Esophagus squamous epithelium (tissue), 5 donors: ENCODE measurements at places on chromosomes 2 and 18.

DNA sequence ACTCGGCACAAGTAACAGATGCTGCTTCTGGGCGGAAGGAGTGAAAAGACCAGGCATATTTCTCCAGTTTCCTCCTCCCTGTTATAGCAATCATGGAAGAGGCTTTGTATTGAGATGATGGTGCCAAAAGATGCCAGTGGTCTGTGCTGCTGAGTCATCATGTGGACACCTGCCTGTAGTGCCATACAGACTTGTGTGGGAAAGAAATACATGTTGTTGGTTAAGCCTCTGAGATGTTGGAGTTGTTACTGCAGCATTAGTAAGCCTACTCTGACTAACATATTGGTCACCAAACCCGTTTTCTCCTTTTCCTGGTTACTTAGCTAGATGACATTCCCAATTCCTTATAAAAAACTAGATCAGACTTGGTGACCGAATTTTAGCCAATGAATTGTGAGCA is 356.9 kb downstream of the ZNF521 start:
- DNase-seq = no peak

DNA sequence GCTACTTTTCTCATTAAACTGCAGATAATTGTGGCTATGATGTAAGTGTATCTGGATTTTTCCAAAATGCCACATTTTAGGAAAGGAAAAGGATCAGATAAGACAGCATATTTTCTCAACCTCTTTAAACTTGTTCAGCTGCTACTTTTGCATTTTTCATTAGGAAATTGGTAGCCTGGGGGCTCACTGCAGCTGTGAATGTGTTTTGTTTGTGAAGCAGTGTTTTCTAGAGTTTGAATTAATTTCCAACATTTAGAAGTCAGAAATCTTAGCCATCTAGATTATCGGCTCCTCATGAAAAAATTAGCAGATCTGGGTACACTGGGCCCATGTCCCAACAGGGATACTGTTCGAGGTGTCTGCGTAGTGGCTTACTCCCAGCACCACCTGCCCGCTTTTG is 56.3 kb upstream of the ZDBF2 start:
- no peak for DNase-seq

- DNase-seq = no peak
Measured at GRCh38 chr2:217559084-217559483, 443.7 kb downstream of the TNS1 start.

DNA sequence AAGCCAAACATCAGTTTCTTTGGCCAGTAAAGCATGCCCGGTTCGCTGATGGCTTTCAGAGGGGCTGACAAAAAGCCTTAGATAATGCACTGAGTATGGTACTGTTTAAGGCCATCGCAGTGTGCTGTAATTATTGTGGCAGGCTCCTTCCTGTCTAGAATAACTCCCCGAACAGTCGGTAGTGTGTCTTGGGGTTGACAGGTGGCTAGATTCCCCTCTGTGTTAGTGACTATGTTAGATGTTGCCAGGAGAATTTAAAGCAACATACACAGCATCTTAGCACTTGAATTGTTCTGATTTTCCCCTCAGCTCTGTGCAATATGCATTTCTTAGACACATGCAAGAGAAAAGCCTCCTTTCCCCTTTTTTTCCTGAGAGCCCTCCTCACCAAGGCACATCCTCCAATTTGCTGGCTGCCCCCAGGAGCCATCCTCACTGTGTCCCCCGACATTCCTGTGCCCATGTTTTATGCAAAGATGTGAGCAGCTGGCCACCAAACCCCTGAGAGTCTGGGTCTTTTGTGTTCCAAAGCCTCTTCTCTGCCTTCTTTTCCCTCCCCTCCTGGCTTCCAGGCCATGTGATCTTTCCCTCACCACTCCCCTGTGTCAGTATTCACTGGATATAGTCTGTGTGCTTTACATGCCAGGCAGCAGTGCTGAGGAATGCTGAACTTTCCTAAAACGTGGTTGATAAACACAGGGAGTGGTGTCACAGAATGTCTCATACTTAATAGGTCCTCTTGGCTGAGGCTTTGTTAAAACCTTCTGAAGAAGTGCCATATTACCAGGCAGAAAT is 331.5 kb downstream of the HRH4 start:
- no peak for DNase-seq

- no peak for DNase-seq
Measured at GRCh38 chr18:45589356-45590035, 25.8 kb upstream of the SLC14A2 start.

DNA sequence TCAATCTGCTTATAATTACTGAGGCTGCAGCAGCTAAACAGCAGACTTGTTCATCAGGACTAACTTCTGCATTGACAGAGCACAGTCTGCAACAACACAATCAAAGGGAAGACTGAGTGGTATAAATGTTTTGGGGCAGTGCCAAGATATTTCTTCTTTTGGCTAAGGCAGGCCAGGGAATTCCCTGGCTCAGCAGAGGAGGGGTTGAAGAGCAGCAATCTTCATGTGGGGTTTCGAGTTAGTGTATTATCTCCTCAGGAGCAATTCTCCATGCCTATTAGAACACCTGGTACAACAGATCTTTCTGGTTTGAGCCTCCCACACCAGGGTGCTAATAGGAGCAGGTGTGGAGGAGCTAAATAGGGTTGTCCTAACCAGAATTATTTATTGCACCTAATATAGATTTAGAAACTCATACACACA is 103.0 kb upstream of the STK17B start:
- DNase-seq = no peak

GRCh38 chr2:56049233-56049845 is 125.8 kb upstream of the EFEMP1 start:
- no peak for DNase-seq

DNA sequence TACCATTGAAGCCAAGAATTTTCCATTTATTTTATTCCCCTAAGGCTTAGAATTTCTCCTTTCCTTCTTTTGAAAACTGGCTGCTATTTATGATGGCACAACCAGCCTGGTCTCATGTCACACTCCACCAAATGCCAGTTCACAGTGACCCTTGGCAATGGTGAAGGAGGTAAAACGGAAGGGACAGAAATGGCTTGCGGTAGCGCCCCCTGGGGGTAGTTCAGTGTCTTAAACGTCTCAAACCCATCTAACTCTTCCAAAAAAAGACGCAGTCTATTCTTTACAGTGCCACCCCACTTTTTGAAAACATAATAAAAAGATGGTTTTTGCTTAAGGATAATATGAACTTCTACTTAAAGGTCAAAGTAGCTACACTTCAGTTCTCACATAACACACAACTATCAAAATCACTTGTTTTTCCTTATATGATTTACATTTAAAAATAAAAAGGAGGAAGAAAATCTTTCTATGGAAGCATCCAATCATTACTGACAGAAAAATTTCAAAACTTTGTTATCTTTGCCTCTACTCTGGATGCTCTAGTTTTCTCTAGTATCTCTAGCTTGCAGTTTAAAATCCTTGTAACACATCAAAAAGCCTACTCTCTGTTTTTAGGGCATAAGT is 28.0 kb downstream of the PNO1 start:
- DNase-seq = no peak

DNA sequence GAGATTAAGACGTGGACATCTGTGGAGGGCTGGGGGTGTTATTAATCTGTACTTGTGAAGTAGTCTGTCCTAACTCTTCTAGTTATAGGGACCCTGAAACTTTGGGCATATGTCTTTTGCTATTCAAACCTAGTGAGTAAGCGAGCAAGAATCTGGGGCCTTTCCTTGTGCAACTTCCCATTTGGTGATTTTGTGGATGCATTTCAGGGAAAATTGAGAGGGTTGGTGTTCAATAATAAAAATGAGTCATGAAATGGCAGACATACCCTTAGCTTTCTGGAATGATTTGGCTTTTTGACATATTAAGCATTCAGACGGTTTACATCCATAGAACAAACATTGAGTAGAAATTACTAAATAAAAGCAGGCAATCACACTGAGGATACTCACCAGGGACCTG is 17.0 kb downstream of the COL4A4 start:
- DNase-seq = no peak

DNA sequence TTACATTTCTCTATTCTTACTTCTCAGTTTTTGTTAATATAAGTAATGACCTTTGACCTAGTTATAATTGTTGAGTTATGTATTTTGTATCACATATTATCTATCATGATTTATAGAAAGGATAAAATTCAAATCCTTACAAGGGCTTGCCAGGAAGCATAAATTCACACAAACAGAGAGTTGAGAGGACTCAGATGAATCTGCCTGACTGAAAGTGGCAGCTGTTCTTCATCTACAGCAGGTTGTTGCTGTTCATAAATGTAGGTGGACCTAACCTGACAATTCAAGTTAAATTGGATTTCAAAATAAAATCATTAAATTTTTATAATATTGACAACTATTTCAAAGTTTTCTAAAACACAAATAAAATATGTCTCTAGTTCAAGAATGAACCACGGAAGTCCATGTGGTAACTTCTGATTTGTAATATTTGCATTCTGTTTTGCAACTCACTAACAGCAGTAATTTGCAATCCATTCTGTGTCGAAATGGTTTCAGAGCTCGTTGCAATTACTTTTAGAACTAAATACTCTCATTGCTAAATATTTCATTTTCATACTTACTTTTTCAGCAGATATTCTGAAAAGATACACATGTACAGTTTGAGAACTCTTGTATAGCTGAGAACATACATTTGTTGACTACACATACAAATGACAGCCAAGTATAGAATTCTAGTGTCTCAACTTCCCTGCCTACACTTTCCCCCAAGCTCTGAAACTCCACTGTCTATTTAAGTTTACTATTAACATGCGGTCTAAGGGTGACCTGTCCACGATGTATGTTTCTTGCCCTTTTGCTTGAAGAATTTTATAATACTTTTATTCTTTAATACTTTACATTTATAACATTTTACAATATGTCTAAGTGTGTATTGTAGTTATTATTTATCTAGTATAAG is 25.7 kb downstream of the SCN7A start:
- DNase-seq = no peak

DNA sequence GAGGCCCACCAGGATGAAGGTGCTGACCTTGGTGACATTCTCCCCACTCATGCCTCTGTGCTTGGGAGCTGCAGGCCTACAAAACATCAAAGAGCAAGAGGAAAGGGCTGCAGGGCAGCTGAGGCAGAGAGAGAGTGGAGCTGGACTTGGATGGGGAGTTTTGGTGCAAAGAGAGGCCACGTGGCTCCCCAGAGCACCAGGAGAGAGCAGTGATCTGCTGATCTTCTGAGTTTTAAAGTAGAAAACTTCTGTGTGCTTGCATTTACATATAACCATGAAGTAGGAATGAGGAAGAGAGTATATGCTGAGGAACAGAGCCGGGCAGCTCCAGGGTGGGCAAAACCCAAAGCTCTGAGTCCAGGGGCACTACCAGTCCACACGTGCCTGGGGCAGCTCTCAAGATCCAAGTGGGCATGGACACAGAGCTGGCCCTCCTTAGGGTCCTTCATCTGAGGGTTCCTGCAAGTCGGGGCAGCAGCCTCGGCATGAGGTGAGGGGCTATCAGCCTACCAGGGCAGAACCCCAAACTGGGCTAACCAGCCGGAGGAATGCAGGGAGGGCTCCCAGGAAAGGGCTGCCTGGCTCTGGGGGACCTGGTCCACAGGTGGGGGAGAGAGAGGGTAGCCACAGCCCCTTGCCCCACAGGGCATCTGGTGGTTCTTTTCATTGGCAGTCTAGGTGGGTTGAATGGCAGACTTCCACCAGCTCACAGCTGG is at the start of gene OR6B2:
TSS of gene OR6B2 (minus strand) at position 51 of the 716 bp plus-strand sequence. CDS start at position 51, 0 bp downstream.
- no peak for DNase-seq

DNA sequence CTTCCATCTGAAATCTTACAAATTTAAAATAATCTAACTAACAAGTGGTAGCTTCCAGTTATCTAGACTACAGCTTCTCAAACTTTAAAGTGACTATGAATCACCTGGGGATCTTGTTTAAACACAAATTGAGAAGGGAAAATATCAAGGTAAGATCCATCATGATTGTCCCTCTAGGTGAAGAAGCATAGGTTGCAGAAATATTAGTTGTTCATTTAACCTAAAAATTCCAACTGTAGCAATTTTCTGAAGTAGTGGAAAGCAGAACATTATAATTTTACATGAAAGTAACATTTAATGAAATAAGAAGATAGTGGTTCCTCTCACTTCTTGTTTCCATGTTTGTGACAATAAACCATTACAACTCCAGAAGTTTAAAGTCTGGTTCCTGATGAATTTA is 17.3 kb downstream of the GALNT3 start:
- DNase-seq = no peak

DNA sequence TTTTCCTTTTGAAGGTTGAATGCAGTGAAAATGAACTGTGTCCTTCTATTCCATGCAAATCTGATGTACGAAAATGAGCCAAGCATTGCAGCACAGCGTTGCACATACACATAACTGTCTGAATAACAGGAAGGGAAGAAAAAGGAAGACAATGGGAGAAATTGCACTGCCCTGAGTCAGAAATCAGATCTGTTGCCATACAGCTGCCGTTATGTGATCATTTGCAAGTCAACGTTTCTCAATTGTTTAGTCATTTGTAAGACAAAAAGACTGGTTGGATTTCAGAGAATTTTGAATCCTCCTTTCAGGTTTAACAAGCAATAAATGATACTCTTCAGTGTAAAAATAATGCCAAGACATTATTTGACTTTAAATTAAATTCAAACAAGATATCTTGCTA is 284.1 kb downstream of the DSEL start:
- no peak for DNase-seq

GRCh38 chr18:12668041-12668440 is 10.1 kb upstream of the SPIRE1 start:
- no peak for DNase-seq

- no peak for DNase-seq
Measured at GRCh38 chr2:127985026-127985734, 42.7 kb downstream of the SAP130 start.

DNA sequence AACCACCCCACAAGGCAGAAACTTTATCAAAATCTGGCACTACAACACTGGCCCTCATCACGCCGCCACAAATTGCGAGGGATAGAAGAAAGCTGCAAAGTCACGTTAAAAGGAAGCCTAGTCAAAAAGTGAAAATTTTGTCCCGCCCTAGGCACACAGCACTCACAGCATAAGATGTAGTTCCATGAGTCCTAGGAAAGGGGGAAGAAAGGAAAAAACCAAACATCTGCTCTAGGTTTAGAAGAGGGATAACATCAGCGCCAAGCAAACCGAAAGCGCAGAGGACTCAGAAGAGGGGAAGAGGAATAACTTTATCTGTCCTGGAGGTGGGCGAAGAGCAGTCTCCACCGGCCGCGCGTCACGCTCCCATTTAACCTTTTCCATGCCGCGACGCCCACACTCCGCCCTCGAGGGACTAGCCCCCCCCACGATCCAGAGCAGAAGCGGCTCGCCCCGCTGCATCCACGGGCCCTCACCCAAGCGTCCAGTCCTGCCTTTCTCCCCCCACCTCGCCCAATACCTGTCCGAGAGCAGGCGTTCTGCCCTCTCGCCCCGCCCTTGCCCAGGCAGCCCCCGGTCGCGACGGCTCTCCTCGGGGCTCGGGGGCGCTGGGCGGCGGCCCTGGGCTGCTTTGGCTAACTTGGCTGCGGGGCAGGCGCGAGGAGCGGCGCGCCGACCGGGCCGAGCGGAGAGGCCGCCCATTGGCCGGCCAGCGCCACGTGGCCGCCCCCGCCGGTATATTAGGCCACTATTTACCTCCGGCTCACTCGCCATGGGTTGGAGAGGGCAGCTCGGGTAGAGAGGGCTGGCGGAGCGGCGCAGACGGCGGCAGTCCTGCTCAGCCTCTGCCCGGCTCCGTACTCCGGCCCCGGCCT is at the start of gene HOXD1:
TSS of gene HOXD1 (plus strand) at position 770 of the 875 bp plus-strand sequence. CDS start 134 bp downstream, outside the sequence.
- DNase-seq = no peak
